T-helper 17 cell (primary cell): ENCODE measurements at places on chromosomes 3 and 15.

GRCh38 chr3:58485801-58486435 is 6.0 kb upstream of the KCTD6 start:
- no peaks in the 10 kb centered on the region for H3K36me3 ChIP-seq
- no peak overlapping the region for H3K4me3 ChIP-seq
- no peak for DNase-seq
- peaks cover 19% of the 10 kb centered on the region for H3K4me1 ChIP-seq
- H3K27me3 ChIP-seq = peaks cover 21% of the 10 kb centered on the region

DNA sequence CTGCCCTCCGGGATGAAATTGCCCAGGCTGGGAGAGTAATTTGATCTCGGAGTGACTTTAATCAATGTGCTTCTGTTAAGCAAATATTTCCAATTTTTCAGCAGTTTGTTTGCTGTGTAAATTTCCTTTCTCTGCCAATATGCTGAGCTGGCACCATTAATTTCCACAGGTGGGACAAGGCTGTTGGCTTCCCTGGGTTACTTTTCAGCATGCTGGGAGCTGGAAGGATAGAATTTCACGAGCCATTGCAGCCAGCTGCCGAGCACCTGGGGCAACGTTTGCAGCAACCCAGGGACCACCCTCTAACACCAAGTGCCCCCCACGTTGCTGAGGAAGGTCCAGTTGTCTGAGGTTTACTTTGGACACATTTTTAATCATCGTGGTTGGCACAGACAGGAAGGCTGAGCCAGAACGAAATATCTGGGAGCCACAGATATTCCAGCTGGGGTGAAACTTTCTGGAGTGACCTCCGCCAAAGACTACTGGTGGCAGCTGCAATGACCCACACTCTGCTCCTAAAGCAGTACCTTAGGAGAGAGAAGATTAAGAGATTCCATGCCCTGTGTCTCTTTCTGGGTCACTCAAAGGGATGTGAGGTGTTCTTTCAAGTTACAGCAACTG is 293.3 kb upstream of the RGMA start:
- DNase-seq = no peak
- H3K27ac ChIP-seq = no peak overlapping the region
- peaks cover 12% of the 10 kb centered on the region for H3K27me3 ChIP-seq

DNA sequence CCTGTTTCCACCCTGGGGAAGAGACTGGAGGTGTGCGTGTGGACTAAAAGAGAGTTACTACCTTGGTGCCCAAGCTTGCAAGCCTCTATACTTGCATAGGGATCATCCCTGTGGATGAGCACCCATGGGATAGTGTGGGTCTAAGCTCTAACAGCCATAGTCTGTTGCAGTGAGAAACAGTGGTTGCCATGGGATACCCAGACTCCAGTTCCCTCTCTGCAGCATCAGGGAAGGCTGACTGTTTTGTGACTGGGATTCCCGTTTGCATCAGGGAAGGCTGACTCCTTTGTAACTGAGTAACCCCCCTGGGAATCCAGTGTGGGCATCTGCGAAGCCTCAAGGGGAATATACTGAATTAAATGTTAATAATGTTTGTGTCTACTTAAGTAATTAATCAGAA is 196.1 kb downstream of the ZNF621 start:
- H3K27ac ChIP-seq = no peak overlapping the region
- no peak for DNase-seq
- no peak overlapping the region for H3K4me3 ChIP-seq
- H3K4me1 ChIP-seq = no peaks in the 10 kb centered on the region
- H3K36me3 ChIP-seq = no peaks in the 10 kb centered on the region

- no peaks in the 10 kb centered on the region for H3K27me3 ChIP-seq
- H3K27ac ChIP-seq = no peak overlapping the region
- no peak for DNase-seq
- H3K4me1 ChIP-seq = peaks cover 12% of the 10 kb centered on the region
- H3K36me3 ChIP-seq = peaks cover 5% of the 10 kb centered on the region
Measured at GRCh38 chr3:49937090-49937489, 2.9 kb upstream of the RBM6 start.

- H3K4me3 ChIP-seq = no peak overlapping the region
- no peak for DNase-seq
- H3K4me1 ChIP-seq = no peaks in the 10 kb centered on the region
- H3K27ac ChIP-seq = no peak overlapping the region
- peaks cover 34% of the 10 kb centered on the region for H3K27me3 ChIP-seq
- H3K36me3 ChIP-seq = no peaks in the 10 kb centered on the region
Measured at GRCh38 chr3:139985576-139985975, 50.6 kb downstream of the CLSTN2 start.

DNA sequence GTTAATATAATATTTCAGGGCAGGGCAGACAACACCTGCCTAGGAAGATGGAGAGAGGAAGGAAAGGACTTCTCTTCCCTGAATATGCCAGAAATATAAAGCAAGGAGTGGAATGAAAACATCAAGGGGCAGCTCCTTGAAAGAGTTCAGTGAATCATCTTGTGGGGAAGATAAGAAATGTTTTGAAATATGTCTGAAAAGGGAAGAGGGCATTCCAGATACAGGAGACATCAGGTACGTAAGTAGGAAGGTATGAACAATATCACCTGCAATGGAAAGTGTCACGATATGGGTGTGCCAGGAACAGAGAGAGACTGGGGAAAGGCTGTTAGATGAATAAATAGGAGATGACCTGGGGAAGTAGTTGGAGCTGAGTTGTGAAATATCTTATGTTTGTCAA is 75.8 kb upstream of the WDR72 start:
- H3K4me3 ChIP-seq = no peak overlapping the region
- H3K4me1 ChIP-seq = no peaks in the 10 kb centered on the region
- H3K27ac ChIP-seq = no peak overlapping the region
- no peak for DNase-seq
- H3K27me3 ChIP-seq = peaks cover 9% of the 10 kb centered on the region

DNA sequence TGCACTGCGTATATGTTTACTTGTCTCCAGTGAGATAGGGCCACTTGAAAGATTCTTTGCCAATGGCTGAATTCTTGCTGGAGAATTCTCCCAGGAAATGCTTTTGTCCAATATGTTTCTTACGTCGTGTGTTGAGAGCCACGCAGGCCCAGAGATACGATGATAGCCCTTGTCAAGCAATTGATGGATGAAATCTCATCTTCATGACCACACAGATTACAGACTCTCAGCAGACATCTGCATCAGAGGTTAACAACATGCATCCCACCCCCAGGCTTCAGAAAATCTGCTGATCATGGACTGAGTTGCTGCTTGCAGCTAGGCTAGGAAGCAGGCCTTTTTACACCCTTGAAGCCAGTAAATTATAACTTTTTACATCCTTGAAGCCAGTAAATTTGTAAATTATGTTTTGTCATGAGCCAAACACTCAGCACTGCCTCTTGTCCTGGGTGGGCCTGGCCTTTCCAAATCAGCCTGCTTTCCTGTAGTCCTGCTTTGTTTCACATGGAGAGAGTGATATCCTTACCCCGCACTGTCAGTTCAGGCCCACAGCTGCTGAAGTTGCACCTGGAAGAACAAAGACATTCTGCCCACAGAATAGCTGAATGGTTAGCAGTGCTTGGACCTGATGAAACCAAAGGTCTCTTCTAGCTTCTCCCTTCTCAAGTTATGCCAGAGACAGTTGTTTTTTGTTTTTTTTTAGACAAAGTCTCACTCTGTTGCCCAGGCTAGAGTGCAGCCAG is 84.4 kb downstream of the GPR156 start:
- no peak overlapping the region for H3K27ac ChIP-seq
- H3K27me3 ChIP-seq = no peaks in the 10 kb centered on the region

DNA sequence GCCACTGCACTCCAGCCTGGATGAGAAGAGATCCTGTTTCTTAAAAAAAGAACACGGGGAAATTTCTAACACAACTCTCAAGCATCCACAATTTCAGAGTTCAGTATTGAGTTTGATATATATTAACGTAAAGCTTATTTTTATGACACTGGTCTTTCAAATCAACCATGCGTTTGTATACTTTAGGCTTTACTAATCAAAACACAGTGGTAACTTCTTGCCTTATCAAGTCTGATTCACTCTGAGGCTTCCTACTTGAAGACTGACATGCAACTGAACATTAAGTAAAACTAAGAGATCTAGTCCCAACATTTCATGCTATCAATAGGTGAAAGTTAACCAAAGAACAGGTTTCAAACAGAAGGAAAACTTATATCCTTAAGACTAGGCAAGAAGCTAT is 46.7 kb downstream of the PRTG start:
- H3K4me1 ChIP-seq = peaks cover 3% of the 10 kb centered on the region
- no peak overlapping the region for H3K27ac ChIP-seq
- H3K36me3 ChIP-seq = peaks cover 5% of the 10 kb centered on the region
- H3K4me3 ChIP-seq = no peak overlapping the region
- no peak for DNase-seq
